ENCODE measurements at places on chromosomes 7 and 10.

DNA sequence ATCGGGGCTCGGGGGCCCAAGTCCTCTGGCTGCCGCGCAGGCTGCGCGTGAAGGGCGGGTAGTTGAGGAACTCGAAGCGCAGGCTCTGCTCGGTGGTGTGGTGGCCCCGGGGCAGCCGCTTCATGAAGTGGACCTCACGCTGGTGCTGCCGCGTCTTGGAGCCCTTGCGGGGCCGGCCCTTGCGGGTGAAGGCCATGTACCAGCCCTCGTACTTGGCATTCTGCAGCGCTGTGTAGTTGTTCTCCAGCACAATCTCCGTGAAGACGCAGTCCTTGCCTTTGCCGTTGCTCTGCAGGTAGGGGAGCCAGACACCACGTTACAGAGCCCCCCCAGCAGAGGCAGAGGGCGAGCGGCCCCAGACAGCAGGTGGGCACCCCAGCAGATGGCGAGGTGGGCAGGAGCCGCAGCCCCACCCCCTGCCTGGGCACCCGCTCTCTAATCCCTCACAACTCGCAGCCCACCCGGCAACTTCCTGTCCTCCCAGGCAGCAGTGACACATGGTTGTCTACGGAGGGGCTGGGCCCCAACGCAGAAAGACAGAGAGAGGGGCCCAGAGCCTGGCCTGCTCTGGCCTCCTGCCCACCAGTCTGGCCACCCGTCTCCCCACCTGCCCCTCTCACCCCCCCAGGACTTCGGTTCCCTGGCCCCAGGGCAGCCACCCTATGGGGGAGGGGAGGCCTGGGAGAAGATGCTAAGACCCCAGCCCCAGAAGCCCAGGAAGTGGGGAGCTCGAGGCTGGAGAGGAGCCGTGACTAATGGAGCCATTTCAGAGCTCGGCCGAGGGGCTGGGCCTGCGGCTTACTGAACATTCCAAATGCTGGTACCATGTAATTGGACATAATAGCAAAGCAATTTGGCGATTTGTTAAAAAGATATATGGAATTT is 5.3 kb downstream of the FGF8 start:
- no peak for DNase-seq

DNA sequence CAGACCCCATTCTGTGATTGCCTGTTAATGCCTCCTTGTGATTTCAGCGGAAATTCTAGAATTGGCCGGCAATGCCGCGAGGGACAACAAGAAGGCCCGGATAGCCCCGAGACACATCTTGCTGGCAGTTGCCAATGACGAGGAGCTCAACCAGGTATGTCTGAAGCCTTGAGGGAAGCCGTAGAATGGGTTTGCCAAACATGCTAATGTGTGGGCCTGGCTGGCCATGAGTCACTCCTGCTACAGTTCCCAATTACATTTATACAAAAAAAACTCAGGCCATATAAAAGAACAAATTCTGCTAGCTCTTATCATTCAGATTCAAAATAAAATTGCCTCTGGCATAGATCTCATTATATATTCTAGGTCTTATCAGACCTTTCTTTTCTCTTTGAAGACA is 37.4 kb downstream of the MACROH2A2 start:
- DNase-seq: no peak

- DNase-seq: no peak
Measured at GRCh38 chr10:3948843-3949242, 163.8 kb upstream of the KLF6 start.

DNA sequence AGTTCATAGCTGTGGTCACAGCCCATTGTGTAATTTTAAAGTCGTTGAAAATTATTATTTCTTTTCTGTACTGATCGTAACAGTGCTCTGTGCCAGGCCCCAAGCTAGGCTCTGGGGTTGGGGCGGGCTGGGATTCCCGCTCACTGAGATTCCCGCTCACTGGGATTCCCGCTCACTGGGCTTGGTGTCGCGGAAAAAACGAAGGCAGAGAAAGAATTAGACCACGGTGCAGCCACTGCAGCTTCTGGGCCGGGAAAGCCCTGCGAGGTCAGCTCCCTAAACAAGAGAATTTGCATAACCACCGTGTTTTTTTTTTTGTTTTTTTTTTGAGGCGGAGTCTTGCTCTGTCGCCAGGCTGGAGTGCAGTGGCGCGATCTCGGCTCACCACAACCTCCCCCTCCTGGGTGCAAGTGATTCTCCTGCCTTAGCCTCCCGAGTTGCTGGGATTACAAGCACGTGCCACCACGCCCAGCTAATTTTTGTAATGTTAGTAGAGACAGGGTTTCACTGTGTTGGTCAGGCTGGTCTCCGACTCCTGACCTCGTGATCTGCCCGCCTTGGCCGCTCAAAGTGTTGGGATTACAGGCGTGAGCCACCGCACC is 31.2 kb downstream of the FOXK1 start:
- no peak for DNase-seq

- no peak for DNase-seq
Measured at GRCh38 chr10:63627396-63627795, 106.2 kb downstream of the REEP3 start.

- DNase-seq: no peak
Measured at GRCh38 chr10:97329766-97330165, 4.8 kb downstream of the FRAT2 start.

GRCh38 chr7:36186359-36187121 is 33.5 kb downstream of the EEPD1 start:
- DNase-seq: no peak

DNA sequence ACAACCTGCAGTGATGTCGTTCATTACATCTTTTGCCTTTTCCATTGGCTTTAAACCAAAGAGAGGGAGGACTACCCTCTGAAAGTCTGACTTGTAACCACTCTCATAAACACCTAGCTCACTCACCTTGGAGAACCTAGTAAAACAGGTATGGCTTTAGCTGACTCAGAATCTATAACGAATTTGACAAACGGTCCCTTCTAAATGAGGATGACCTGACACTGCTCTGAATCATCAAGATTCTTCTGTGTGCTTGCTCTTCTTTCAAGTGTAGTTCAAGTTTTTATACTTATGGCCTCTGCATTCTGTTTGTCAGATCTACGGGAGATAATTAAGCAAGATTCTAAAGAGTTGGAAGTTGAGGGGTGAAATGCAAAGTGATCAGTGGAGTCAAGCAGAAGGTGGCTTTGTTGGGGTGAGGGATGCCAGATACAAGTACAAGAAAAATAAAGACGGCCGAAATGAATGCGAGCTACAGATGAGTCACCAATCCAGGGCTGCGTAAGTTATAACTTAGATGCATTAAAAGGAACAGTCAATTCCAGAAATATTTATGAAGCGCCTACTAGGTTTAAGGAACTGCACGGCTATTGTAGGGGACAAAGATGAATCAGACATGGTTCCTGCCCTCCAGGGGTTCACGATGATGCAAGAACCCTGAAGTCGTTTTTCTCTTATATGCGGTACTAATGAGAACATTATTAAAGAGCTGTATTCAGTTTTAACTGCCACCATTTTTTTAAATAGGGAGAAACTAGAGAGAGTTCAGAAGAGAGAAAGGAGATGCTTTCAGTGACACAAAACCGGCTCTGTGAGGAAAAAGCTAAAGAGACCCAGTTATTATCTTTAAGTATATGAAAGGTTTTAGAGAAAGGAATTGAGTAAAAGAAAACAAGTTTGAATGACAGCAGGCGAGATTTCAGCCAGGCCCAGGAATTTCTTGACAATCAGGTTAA is 6.5 kb downstream of the HIPK2 start:
- no peak for DNase-seq

DNA sequence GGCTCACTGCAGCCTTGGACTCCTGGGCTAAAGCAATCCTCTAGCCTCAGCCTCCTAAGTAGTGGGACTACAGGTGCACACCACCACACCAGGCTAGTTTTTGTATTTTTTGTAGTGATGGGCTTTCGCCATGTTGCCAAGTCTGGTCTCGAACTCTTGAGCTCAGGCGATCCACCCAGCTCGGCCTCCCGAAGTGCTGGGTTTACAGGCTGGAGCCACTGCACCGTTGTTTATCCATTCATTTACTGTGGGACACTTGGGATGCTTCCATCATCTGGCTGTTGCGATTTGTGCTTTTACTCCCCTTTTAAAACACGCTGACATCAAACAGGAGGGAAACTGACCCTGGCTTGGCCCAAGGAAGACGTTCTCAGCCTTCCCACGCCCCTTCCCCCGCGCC is 30.5 kb upstream of the SMARCD3 start:
- no peak for DNase-seq

DNA sequence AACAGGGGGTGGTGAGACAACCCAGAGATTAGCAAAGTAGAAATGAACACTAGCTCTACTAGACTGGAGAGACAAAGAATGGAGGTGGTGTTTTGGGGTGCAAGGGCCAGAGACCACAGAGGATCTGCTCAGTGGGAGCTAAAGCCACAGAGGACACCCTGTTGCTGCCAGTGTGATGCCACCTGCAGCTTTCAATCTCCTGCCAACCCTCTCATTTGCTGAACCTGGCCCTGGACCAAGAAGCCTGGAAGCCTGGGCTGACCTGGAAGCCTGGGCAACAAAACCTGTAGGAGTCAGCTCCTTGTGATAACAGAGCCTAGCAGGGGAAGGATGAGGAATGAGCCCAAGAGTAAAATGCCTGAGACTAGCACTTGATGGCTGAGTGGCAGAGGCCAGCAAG is 81.1 kb upstream of the ADO start:
- no peak for DNase-seq

GRCh38 chr10:29728541-29729049 is 93.8 kb upstream of the SVIL start:
- DNase-seq: no peak

- DNase-seq: no peak
Measured at GRCh38 chr10:109696981-109697775, 226.1 kb downstream of the XPNPEP1 start.

DNA sequence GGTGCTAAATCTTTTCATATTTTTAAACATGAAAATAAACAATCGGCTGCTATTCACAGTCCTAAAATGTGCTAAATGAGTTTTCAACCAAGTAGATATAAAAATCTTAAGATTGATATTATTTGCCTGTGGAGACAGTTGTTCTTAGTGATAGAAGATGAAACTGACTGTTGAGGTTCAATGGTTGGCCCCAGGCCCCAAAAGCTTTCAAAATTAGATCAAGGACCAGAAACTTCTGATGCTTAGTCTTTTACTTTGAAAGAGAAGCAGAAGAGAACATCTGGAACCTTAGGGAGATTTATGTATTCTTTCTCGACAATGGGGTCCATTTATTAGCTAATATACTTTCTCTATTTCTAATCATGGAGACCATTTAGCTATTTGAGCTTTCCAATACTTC is 155.8 kb downstream of the REEP3 start:
- no peak for DNase-seq

GRCh38 chr10:22427890-22428571 is 82.7 kb downstream of the SPAG6 start:
- no peak for DNase-seq

DNA sequence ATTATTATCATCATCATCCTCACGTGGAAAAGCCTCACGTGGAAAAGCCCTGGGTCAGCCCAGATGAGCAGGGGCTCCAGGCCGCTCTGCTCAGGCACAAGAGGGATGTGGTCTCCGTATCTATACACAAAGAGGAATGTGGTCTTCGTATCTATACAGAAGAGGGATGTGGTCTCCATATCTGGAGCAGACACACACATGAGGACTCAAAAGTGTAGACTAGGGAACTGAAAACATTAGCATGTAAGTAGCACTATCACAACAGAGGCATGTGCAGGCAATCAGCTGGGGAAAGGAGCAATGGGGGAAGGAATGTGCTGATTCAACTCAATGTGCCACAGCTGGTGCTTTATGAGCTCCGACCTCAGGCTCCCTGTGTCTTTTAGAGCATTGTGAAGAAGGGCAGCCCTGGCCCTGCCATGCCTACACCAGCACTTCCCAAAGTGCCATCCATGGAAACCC is 86.5 kb downstream of the PLXNA4 start:
- DNase-seq: no peak

DNA sequence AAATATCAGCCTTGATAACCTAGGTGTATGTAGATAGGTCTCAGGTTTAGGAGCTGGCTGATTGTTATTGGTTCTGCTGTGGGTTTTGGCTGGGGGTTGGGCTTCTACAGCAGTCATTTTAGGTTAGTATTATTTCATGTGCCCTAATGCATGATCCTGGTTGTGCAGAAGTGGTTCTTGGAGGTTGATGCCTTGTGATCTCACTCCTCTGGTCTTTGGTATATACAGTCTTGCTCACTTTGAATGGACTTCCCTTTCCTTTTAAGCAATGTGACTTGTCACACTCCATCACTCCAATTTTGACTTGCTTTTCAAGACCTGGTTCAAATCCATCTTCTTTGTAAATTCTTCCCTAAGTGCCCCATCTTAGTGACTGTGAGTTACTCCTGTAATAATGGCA is 188.9 kb downstream of the LRMDA start:
- no peak for DNase-seq

DNA sequence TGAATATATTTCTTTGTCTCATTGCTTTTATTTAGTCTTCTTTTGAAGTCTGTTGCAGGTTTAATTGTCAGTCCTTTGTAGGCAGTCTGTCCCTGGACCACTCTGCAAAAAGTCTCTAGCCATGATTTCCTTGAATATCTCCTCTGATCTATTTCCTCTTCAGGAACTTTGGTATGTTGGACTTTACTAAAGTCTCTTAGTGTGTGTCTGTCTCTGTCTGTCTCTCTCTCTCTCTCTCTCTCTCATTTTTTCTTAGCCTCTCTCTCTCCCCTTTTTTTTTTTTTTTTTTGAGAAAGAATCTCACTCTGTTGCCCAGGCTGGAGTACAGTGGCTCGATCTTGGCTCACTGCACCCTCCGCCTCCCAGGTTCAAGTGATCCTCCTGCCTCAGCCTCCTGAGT is 57.5 kb downstream of the ADD3 start:
- DNase-seq: no peak

- DNase-seq: no peak
Measured at GRCh38 chr10:4736608-4737007, 89.4 kb upstream of the AKR1E2 start.

GRCh38 chr7:139774376-139774775 is 3.4 kb downstream of the HIPK2 start:
- DNase-seq: no peak

- no peak for DNase-seq
Measured at GRCh38 chr7:132072165-132072564, 504.1 kb downstream of the PLXNA4 start.

- DNase-seq: no peak
Measured at GRCh38 chr7:74325210-74325565, 36.0 kb downstream of the CLIP2 start.

DNA sequence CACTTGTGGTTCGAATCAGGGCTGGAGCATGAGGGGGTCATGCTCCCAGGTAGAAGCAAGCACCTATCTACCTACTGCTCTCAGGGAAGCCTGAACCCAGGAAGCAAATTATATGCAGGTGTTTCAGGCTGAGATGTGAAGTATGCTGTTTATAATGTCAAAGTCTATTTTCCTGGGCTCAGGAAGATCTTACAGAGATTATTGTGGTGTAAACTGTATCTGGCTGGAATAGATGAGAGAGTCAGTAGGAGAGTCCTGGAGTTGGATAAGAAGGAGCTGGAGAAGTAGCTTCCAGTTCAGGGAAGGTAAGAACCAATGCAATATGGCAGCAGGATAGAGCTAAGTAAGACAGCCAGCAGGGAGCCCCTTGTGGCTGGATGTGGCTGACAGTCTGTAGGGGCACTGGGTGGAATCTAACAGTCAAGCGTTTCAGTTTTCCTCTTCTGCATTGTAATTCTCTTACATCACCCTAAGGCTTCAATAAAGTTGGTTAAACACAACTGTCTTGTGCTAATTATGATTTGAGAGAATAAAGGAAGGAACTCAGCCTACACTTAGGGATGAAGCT is 105.9 kb upstream of the EEPD1 start:
- no peak for DNase-seq

- no peak for DNase-seq
Measured at GRCh38 chr7:38615665-38616064, 15.5 kb downstream of the AMPH start.

Measured in dorsolateral prefrontal cortex (tissue), 122 donors.